ENCODE measurements at places on chromosomes 16 and 17. TPM values are rescaled to one million over a fixed set of nuclear protein-coding genes. Genes with fewer than 3 reads are reported as not detected.

GRCh38 chr17:34755371-34755770 is 176.0 kb downstream of the TMEM132E start:
- no peak for DNase-seq
- H3K4me3 ChIP-seq, result no peak overlapping the region
- no peaks in the 10 kb centered on the region for H3K27me3 ChIP-seq
- H3K4me1 ChIP-seq, result no peaks in the 10 kb centered on the region
- H3K27ac ChIP-seq, result no peak overlapping the region

GRCh38 chr17:27453471-27453870 is 2.8 kb upstream of the KSR1 start:
- no peaks in the 10 kb centered on the region for H3K36me3 ChIP-seq
- no peak overlapping the region for H3K4me3 ChIP-seq
- H3K27ac ChIP-seq, result no peak overlapping the region
- DNase-seq, result peak; percentile 27
- H3K4me1 ChIP-seq, result 0 out of 2 replicates have a peak, but pooled peaks cover 6% of the 10 kb centered on the region

GRCh38 chr17:72511242-72511641 is 390.4 kb downstream of the SOX9 start:
- no peak for DNase-seq
- H3K27me3 ChIP-seq, result no peaks in the 10 kb centered on the region
- H3K36me3 ChIP-seq, result no peaks in the 10 kb centered on the region
- no peak overlapping the region for H3K27ac ChIP-seq
- peaks cover 25% of the 10 kb centered on the region for H3K4me1 ChIP-seq

DNA sequence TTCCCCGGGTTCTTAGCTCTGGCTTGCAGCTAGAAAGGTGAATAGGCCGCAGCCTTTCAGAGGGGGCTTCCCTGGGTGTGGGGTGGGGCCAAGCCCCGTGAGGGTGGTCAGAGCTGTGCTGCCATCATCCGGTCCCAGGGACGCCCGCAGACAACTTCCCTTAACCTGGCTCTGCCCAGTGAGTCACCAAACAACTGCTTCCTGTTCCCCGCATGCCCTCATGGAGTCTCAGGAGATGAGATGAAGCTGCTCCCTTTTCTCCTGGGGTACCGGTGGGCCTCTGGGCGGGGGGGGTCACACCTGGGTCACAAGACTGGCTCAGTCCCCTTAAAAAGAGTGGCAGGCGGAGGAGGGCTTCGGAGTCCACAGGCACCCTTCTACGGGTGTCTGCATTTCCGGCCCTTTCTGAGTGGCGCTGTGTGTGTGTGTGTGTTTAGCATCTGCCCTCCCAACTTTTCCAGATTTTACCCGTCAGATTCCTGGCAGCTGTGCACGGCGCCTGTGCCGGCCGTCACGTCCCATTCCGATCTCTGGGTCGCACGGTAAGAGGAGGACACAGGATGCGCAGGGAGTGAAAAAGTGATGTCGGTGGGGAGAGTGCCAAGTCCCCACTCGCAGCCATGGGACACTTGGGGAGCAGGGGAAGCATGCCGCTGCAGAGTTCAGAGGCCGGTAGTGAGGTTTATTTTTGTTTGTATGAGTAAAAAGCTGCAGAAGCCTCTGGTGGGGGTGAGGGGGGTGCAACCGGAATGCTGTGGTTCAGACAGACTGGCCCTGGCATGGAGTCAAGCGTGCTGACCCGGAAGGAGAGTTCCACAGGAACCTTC is 16.8 kb downstream of the HIC1 start:
- H3K4me3 ChIP-seq, result no peak overlapping the region
- DNase-seq, result no peak
- H3K27ac ChIP-seq, result no peak overlapping the region

HNF1B gene
- 1.3 TPM for total RNA-seq

DNA sequence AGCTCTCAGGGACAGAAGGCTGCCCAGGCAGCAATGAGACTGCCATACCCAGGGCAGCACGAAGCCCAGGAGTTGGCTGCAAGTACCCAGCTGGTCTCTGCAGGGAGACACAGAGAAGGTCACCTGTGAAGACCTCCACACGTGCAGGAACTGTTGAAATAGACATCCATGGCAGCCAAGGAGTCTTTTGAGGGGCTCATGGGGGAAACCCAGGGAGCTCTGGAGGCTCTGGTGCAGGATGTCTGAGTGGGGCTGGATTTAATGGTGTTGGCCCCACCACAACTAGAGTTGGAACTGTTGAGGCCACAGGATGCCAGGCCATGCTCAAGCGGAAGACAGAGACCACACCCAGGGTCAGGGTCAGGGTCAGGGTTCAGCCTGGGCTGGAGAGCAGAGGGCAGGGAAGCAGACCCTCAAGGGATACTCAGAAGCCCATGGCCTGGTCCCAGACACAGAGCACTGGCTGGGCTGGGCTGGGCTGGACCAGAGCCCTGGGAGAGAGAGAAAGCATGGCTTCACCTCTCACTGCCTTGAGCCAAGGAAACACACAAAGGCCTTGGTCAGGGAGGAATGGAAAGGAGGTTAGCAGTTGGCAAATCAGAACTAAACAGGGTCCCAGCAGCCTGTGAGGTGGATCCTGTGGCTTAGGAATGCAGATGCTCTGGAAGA is 21.4 kb downstream of the PITPNM3 start:
- H3K4me1 ChIP-seq, result no peaks in the 10 kb centered on the region
- no peaks in the 10 kb centered on the region for H3K27me3 ChIP-seq
- no peaks in the 10 kb centered on the region for H3K36me3 ChIP-seq
